ENCODE measurements at places on chromosomes 12 and 14. TPM values are rescaled to one million over a fixed set of nuclear protein-coding genes. Genes with fewer than 3 reads are reported as not detected.

Gene SIX6
- total RNA-seq: not detected

Gene RASSF9
- total RNA-seq: 0.60 TPM

Gene LRRC10
- not detected for total RNA-seq

Gene GLIPR1L1
- not detected for total RNA-seq

Gene GARIN6
- total RNA-seq: not detected

Gene SERPINA10
- 23.0 TPM for total RNA-seq

Gene OR4Q3
- not detected for total RNA-seq

Gene SLC25A47
- total RNA-seq: 1.6 TPM

Gene SLC22A17
- total RNA-seq: 31.9 TPM

Gene PARPBP
- total RNA-seq: 11.0 TPM

Gene PZP
- 0.08 TPM for total RNA-seq

Gene PPP1R36
- total RNA-seq: 0.23 TPM

- DNase-seq: peak; percentile 16
Observed at GRCh38 chr14:26597071-26597588, 703 bp downstream of the NOVA1 start.

DNA sequence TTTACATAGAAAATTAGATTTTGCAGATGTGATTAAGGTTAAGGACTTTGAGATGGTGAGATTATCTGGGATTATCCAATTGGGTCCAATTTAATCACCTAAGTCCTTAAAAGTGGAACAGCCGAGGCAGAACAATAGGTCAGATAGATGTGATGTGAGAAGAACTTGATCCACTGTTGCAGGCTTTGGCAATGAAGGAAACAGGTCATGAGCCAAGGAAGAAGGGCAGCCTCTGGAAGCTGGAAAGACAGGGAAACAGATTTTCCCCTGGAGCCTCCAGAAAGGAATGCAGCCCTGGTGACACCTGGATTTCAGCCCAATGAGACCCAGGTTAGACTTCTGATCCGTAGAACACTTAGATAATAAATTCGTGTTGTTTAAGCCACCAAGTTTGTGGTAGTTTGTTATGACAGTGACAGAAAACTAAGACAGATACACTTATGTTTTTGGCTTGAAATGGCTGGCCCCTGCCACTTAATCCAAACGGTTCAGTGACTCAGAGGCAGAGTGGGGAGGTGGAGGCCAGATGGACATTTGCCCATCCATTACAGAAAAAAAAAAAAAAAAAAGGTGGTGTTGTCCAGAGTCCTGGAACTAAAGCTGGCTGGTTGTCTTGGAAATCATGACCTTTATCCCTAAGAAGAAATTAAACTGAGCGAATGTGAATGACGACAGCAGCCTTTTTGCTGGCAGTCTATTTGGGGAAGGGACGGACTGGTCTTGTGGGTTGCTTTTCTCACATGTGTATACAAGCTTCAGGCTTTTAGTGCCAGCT lies 181.9 kb upstream of the NRXN3 start:
- DNase-seq: no peak

DNA sequence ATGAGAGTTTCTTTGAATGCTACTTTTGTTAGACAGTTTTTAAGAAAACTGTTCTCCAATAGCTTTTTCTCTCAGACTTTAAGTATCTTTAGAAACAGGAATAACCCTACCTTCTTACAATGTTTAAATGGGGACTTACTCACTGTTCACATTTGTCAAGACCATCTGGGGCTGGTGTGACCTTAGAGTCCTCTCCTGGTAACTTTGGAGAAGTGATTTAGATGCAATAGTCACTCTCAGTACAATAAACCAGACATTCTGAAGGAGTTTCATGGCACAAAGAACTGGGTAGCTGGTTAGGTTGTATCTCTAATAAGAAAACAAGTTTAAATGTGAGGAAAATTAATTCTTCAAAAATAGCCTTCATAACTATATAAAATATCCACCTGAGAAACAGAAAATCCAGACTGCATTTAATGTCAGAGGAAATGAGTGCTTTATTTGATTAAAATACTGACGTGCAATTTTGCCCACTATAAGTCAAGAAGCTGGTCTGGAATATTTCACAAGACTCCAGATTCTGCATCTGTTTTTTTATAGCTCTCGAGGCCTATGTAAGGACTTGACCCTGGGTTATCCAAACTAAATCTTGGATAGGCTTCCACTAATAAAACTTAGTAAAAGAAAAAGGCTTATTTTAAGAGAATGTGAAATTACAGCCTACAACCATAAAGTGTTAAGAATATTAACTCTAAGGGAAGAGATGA lies 108.7 kb downstream of the PTGER2 start:
- no peak for DNase-seq

- no peak for DNase-seq
Observed at GRCh38 chr12:39178837-39179236, 264.1 kb downstream of the KIF21A start.

DNA sequence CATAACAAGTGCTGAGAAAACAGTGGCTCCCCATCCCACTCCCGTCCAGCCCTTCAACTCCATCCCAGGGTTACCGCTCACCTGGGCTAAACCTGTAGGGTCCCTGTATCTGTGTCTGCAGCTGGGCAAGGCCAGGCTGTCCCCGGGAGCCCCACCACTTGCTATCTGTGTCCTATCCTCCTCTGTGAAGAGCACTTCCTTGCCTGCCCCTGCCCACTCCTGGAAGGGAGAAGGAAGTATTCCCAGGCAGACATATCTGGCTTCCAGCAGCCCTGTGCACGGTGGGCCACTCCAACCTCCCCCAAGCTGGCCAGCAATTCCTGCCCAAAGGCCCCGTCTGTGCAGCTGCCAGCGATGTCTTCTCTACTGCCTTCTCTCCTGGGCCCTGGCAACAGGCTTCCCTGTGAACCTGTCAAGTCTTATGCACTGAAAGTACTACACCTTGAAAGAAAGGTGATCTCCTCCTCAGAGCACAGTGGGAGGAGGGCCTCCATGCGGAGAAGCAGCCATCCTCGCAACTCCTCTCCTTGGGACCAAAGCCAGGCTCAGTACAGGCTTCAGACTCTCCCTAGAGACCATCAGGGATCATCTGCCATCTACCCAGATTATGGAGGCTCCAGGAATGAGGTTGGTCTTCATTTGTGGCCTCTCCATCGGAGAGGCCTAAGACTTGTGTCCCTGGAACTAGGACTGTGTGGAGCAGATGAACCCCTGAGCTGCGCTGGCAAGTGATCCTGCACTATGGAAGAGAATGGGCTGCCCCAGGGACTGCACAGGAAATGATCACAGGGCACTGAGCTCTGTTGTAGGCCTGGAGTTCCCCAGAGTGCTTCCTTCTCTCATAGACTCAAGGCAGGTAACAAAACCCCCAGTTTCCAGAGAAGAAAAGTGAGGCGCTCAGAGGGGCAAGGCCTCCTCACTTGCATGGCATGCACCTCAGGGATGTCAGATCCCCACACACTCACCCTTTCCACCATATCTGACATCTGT lies 663.6 kb downstream of the BCL11B start:
- no peak for DNase-seq

- no peak for DNase-seq
Observed at GRCh38 chr12:111304642-111305071, 64.2 kb downstream of the PHETA1 start.

GRCh38 chr12:112998987-112999767 lies 20.9 kb downstream of the OAS2 start:
- no peak for DNase-seq

DNA sequence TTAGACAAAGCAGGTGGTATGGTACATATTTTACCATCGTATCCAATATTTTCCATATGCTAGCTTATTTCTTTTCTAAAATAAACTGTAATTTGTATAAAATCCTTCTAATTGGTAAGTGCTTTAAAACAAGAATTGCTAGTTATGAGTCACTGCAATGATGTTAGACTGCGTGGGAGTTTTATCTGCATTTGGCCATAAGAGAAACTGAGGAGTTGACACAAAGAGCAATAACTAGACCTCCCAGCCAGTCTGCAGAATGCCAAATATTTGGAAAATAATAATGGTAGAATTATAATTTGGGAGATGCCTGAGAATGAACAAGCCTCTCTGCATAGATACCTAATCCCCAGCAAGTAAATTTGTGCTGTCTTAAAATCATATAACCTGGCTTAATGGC lies 61.7 kb upstream of the PTPRR start:
- no peak for DNase-seq

- DNase-seq: no peak
Observed at GRCh38 chr14:38291681-38292467, 36.0 kb upstream of the CLEC14A start.

- peak; percentile 12 for DNase-seq
Observed at GRCh38 chr12:55446326-55446725, 2.5 kb downstream of the OR6C2 start.

DNA sequence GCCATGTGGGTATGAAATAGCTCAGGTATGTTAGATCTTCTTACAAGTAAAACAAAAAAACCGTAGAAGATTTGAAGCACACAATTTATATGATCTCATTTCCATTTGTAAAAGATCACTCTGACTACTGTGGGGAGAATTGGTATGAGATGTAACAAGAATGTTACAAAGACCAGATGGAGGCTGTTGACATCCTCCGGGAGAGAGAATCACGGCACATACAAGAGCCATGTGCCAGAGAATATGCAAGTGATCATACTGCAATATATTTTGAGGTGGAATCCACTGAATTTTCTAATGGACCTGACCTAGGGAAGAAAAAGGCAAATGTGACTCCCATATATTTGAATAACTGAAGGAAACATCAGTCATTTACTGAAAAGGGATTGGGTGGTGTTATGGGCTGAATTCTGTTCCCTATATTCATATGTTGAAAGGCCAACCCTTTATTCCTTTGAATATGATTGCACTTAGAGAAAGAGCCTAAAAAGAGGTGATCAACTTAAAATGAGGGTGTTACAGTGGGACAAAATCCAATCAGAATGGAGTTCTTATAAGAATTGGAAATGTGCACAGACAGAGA lies 29.1 kb downstream of the PRB3 start:
- DNase-seq: no peak

DNA sequence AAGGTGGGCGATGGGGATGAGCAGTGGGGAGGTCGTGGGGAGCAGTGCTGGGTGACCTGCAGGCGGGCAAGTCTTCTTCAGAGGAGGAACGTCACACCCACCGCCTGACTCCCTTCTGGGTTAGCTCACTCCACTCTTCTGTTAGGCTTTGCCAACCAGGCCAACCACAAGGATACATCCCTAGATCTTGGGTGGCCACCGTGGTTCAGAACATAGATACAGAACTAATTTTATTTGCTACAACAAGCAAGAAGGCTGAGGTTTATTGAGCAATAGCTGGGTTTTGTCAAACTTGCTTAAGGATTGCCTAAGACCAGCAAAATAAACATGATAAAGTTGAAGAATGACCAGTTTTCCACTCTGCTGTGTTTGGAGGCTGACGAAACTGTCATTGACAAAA lies 109.4 kb downstream of the DACT1 start:
- peak; percentile 40 for DNase-seq

GRCh38 chr14:90398315-90398839 lies 1.5 kb downstream of the CALM1 start:
- DNase-seq: peak; percentile 47

DNA sequence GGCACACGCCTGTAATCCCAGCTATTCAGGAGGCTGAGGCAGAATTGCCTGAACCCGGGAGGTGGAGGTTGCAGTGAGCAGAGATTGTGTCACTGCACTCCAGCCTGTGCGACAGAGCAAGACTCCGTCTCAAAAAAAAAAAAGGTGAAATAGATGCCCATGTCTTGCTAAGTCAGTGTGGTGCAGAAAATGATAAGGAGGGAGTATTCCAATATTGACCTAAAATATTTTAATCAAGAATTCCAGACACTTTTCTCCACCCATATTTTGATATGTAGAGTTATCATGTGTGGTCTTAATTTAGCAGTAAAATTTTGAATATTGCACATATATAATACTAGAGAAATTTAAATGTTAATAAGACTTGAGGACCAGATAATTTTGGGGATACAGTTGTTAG lies 57.7 kb downstream of the WNK1 start:
- DNase-seq: no peak

DNA sequence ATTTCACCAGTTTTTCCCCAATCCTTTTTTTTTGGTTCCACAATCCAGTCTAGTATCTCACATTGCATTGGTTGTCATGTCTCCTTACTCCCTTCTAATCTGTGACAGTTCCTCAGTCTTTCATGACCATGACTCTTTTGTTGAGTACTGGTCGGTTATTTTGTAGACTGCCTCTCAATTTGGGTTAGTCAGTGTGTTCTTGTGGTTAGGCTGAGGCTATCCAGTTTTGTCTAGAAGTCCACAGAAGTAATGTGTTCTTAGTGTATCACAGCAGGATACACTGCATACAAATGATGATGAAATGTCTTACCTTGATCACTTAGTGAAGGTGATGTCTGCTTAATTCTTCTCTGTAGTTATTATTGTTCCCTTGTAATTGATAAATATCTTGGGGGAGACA lies 24.8 kb downstream of the PELI2 start:
- DNase-seq: no peak

GRCh38 chr14:43132441-43132840 lies 1374.6 kb downstream of the FSCB start:
- no peak for DNase-seq
